NCI-H82 (cell line): ENCODE measurements at places on chromosomes 3 and 15.

DNA sequence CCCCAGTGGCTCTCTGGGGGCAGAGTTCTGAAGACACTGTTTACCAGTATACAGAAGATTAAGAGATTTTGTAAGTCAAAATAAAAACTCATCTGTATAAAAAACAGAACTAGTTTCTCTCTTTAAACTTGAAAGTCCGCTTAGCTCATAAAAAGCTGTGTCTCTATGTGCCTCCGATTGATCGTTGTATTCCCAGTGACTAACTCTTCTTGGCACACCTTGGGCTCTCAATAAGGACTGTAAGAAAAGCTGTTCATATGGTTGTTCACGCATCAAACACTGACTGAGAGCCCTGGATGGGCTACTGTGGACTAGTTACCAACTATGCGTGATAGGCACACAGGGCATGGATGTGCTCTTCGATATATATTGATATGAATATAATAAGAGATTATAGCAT lies 107.9 kb downstream of the P3H2 start:
- no peak for DNase-seq

DNA sequence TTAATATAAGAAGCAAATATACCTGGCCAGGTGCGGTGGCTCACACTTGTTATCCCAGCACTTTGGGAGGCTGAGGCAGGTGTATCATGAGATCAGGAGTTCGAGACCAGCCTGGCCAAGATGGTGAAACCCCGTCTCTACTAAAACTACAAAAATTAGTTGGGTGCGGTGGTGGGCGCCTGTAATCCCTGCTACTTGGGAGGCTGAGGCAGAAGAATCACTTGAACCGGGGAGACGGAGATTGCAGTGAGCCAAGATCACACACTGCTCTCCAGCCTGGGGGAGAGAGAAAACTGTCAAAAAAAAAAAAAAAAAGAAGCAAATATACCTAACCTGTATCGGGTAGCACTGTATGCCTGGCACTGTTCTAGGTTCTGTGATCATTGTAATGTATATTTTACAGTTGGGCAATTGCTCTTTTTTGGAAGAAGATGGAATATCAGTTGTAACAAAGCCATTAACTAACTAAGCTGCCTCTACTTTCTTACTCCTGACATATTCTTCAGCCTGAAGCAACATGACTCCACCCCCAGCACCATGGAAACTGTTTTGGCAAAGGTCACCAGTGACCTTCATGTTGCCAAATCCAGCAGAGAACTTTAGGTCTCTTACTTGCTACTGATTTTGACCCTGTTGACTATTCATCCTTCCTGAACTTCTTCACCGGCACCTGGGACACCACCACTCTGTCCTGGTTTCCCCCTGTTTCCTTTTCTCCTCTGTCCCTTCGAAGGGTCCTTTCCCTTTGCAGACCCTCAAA lies 203.8 kb downstream of the RPLP1 start:
- DNase-seq: no peak

GRCh38 chr3:184727357-184728009 lies 15.6 kb upstream of the MAGEF1 start:
- DNase-seq: peak; percentile 97

GRCh38 chr15:96353930-96354730 lies 23.6 kb downstream of the NR2F2 start:
- DNase-seq: peak; percentile 59

DNA sequence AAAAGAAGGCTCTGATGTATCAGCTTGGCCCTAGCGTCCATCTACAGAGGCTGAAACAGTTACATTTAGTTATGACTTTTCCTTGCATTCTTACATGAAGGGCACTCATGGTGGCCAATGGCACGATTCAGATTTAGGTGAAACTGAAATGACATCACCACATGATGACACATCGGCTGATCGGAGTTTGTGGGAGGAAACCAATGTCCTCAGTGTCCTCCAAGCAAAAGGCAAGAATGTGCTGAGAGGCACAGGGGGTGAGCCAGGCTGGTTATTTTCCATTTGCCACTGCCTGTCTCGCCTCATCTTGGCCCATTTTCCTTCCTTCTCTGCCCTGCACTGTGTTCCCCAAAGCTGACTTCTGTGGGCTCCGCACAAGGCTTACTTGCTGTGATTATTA lies 34.4 kb downstream of the TARS3 start:
- no peak for DNase-seq

DNA sequence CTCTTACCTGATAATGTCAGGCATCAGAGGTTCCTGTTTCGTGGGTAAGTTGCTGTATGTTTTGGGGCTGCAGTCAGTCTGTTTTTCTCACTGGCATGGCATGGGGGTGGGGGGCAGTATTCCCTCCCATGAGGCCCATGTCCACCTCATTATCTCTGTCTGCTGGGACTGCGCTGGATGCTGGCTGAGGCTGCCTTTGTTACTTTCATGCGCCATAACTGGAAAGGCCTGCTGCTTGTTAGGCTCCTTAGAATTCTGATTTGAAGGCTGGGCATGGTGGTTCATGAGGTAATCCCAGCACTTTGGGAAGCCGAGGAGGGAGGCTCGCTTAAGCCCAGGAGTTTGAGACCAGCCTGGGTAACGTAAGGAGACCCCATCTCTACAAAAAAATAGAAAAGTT lies 9.8 kb downstream of the APBA2 start:
- no peak for DNase-seq

- no peak for DNase-seq
Observed at GRCh38 chr15:93848490-93848889, 382.9 kb upstream of the MCTP2 start.

DNA sequence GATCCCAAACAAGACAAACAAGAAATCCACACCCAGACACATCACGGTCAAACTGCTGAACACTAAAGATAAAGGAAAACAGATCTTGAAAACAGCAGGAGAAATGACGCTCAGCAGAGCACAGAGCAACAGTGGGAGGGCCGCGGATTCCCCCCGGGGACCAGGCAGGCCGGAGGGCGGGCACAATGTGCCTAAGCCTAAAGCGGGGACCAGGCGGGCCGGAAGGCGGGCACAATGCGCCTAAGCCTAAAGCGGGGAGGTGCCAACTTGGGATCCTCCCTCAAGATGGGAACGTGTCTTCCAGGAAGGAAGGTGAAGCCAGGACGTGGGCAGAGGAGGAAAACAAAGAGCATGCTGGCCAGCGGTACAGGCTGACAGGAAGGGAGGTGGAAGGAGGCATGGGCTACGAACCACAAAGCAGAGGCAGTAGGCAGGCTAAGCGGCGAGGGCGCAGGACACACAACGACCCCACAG lies 31.1 kb downstream of the CYFIP1 start:
- DNase-seq: peak; percentile 74

DNA sequence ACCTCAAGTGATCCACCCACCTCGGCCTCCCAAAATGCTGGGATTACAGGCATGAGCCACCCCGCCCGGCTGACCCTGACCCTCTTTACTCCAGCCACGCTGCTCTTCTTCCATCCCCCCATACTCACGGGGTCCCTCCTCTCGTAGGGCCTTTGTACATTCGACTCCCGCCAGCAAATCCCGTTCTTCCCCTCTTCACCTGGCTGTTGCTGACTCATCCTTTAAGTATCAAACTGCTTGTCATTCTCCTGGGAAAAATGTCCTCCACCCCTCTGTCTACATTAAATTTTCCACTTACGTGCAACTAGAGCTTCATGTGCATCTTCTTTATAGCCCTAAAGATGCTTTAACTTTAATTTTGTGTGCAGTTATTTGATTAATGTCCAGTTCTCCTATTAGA lies 203.1 kb downstream of the OPA1 start:
- DNase-seq: no peak

DNA sequence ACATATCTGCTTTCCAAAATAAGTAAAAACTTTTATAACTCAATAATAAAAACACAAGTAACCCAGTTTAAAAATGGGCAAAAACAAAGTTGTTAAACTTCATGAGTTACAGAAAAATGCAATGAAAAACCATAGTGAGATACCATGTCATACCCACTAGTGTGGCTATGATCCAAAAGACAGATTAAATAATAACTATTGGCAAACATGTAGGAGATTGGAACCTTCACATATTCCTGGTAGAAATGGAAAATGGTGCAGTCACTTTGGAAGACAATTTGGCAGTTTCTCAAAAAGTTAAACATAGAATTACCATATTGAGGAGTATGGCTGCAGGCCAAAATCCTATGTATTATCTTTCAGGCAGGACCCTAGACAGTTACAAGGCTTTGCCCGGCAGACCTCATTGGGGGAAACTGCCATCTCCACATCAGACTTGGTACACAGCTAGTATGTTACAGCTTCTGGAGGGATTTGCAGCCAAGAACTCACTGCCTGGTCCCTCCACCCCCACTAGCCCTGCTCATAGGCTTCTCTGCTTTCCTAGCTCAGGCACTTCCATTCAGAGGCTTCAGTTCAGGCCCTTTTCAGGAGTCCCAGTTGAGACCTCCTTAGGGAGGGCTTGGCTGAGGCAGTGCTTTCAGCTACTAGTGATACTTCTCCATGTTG lies 147.8 kb downstream of the NEK10 start:
- no peak for DNase-seq

GRCh38 chr15:45326741-45327140 lies 51.6 kb downstream of the GATM start:
- DNase-seq: no peak

- peak; percentile 69 for DNase-seq
Observed at GRCh38 chr3:78734048-78734637, 1033.7 kb downstream of the ROBO1 start.

DNA sequence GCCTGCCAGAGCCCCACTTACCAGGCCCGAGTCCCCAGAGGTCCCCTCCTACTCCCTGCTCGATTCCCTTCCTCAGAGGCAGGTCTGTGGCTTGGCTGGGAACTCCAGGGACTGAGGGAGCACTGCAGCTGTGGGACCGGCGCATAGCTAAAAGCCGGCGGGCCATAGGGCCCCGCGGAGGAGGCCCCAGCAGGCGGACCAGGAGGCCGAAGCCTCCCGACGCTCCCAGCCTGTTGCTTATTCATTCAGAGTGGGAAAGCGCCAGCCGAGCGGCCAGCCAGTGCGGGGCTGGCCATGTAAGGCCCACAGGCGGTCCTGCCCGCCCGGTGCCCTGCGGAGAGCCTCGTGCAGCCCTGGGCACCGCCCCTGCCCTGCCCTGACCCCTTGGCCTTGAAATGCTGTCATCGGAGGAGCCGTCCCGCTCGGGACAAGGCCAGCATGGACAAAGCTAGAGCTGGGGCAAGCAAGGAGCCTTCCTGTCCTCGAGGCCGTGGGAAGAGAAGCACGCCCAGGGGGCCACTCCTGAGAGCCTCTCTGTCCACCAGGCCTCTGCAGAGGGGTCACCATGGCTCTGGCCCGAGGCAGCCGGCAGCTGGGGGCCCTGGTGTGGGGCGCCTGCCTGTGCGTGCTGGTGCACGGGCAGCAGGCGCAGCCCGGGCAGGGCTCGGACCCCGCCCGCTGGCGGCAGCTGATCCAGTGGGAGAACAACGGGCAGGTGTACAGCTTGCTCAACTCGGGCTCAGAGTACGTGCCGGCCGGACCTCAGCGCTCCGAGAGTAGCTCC lies at the start of gene LOXL1:
Gene LOXL1 (plus strand): TSS at position 244 of the 784 bp plus-strand sequence. CDS start 322 bp downstream, at position 566.
- DNase-seq: peak; percentile 80

GRCh38 chr3:71984843-71985613 lies 200.1 kb upstream of the PROK2 start:
- DNase-seq: no peak

DNA sequence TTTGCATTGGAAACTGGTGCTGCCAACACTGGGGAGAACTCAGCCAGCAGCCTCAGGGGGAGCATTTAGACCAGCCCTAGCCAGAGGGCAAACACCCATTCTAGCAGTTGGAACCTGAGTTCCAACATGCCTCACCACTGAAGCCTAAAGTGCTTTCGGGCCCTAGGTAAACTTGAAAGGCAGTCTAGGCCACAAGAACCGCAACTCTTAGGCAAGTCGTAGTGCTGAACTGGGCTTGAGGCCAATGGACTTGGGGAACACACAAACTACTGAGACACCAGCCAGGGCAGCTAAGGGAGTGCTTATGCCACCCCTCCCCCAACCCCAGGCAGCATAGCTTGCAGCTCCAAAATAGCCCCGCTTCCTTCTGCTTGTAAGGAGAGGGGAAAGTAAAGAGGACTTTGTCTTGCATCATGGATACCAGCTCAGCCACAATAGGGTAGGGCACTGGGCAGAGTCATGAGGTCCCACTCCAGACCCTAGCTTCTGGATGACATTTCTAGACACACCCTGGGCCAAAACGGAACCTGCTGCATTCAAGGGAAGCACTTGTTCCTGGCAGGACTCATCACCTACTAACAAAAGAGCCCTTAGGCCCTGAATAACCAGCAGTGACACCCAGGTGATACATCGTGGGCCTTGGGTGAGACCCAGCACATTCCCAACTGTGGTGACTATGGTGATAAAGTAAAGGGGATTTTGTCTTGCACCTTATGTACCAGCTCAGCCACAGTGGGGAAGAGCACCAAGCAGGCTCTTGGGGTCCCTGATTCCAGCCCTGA lies 37.3 kb upstream of the TEX9 start:
- DNase-seq: no peak

- no peak for DNase-seq
Observed at GRCh38 chr15:69868756-69869155, 229.0 kb downstream of the TLE3 start.

GRCh38 chr3:10381336-10381735 lies 60.4 kb upstream of the SEC13 start:
- no peak for DNase-seq

DNA sequence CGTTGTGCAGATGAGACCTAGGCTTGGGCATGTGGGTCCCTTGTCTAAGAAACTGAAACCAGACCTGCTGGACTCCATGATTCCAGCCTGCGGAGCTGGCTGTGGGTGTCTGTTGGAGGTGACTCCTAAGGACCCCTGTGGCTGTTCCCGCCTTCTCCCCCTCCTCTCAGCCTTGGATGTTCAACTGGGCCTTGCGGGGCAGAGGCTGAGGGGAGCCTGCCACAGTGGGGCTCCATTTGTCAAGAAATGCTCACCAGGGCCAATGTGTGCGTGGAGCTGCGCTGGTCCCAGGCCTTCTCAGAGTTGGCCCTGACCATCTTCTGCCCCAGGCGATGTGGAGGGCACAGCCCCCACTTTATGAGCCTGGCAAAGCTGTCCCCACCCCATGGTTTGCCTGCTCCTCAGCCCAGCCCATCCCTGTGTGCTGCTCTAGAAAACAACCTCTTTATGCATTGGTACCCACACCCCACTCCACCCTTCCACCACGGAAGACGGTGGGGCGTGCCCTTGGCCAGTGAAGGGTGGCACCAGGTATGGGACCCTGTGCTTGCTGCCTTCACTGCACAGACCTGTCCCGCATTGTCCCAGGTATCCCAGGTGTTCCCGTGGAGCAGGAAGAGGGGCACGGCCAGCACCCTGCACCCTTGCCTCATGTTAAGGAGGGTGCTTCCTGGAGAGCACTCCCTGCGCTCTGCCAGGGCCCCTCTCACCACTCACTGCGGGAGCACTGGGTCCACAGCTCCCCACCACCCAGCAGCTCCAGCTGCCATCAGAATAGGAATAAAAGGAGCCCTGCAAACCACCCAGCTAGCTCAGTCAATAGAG lies 7.9 kb downstream of the MESP2 start:
- no peak for DNase-seq

DNA sequence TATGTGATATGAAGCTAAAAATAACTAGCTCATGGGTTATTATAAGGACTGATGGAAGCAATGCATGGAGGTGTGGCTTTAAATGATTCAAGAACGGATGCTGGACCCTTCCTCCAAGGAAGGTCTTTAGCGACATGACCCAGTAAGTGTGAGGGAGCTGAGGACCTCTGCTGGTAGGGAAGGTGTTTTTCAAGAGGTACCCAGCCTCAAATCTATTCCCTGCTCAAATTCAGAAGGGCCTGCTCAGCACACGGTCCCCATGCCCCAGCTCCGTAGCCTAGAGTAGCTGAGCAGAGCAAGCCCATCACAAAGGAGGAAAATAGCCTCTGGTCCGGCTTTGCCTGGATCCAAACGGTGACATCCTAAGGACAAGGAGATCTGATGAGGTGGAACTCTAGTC lies 266.2 kb upstream of the IGF1R start:
- peak; percentile 7 for DNase-seq
